ENCODE measurements at places on chromosomes 7 and 10. TPM values are rescaled to one million over a fixed set of nuclear protein-coding genes. Genes with fewer than 3 reads are reported as not detected.

- no peak overlapping the region for H3K27ac ChIP-seq
- H3K4me3 ChIP-seq = no peak overlapping the region
- DNase-seq = no peak
- H3K36me3 ChIP-seq = no peaks in the 10 kb centered on the region
- H3K4me1 ChIP-seq = no peaks in the 10 kb centered on the region
- no peaks in the 10 kb centered on the region for H3K27me3 ChIP-seq
Measured at GRCh38 chr7:18337048-18337809, 158.3 kb upstream of the HDAC9 start.

- no peaks in the 10 kb centered on the region for H3K36me3 ChIP-seq
- H3K27me3 ChIP-seq = no peaks in the 10 kb centered on the region
- no peak overlapping the region for H3K4me3 ChIP-seq
- no peak overlapping the region for H3K27ac ChIP-seq
Measured at GRCh38 chr10:121137533-121137932, 286.4 kb downstream of the WDR11 start.

DNA sequence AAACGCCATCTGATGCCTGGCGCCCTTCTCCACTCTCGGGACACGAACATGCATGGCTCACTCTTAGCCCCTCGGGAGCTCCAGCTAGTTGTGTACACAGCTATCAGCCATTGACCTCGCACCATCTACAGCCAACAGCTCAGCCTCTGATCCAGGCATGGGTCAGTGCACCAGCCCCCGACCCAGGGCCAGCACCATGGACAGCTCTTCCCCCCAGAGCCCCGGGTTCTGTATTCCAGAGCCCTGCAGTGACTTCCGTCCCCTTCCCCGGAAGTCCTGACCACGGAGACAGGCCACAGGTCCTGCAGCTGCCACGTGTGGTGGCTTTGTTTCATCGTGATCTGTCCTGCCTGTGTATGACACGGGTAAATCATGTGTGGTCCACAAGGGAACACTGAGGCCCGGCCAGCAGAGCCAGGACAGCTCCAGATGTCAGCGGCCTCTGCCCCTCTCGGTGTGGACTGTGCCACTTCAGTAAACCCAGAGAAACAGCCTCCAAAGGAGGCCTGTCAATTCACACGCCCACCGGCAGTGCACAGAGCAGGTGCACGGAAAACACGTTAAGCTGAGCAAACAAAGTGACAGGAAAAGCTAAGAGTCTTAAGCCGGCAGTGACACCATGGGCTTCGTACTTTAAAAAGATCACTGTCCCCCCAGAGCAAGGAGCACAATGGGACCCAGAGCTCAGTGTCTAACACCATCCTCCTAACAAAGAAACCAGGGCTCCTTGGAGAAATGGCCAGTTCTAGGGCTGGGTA is 13.0 kb downstream of the STK32C start:
- no peaks in the 10 kb centered on the region for H3K36me3 ChIP-seq
- H3K4me1 ChIP-seq = no peaks in the 10 kb centered on the region
- no peak overlapping the region for H3K4me3 ChIP-seq
- no peak for DNase-seq

DNA sequence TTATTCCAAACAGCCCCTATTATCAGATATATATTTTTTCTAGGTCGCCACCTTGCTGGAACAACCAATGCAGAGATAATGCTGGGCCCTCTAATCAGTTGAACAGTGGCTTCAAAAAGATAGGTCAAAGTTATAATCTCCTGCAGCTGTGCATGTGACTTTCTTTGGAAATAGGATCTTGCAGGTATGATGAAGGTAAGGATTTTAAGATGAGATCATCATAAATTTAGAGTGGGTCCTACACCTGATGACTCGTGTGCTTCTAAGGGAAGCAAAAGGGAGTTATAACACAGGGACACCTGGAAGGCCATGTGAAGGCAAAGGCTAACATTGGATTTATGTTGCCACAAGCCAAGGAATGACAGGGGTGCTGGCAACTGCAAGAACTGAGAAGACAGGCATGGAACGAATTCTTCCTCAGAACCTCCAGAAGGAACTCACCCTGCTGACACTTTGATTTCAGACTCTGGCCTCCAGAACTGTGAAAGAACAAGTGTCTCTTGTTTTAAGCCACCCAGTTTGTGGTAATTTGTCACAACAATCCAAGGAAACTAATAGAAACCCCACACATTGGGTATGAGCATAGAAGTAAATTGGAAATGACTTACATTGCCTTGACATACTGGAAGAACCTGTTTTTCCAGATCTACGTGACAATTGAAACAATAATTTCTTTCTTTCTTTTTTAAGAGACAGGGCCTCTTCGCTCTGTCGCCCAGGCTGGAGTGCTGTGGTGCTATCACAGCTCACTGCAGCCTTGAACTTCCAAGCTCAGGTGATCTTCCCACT is 34.4 kb downstream of the CCDC71L start:
- no peak overlapping the region for H3K27ac ChIP-seq
- H3K36me3 ChIP-seq = no peaks in the 10 kb centered on the region
- H3K4me1 ChIP-seq = peaks cover 16% of the 10 kb centered on the region
- peaks cover 4% of the 10 kb centered on the region for H3K27me3 ChIP-seq
- H3K4me3 ChIP-seq = no peak overlapping the region
- DNase-seq = no peak

KLF14 gene
- total RNA-seq = not detected

CYP2W1 gene
- total RNA-seq = not detected

Measured in endothelial cell of umbilical vein (primary cell).